T47D (cell line): ENCODE measurements at places on chromosomes 6 and 20.
A peak's percentile ranks its signal among the peaks of the same experiment; 100 is the strongest.

GRCh38 chr20:49508435-49509199 is 26.1 kb upstream of the KCNB1 start:
- peak; percentile 51 for DNase-seq

- peak; percentile 31 for DNase-seq
Observed at GRCh38 chr20:32582659-32583580, 2.2 kb downstream of the NOL4L start.

DNA sequence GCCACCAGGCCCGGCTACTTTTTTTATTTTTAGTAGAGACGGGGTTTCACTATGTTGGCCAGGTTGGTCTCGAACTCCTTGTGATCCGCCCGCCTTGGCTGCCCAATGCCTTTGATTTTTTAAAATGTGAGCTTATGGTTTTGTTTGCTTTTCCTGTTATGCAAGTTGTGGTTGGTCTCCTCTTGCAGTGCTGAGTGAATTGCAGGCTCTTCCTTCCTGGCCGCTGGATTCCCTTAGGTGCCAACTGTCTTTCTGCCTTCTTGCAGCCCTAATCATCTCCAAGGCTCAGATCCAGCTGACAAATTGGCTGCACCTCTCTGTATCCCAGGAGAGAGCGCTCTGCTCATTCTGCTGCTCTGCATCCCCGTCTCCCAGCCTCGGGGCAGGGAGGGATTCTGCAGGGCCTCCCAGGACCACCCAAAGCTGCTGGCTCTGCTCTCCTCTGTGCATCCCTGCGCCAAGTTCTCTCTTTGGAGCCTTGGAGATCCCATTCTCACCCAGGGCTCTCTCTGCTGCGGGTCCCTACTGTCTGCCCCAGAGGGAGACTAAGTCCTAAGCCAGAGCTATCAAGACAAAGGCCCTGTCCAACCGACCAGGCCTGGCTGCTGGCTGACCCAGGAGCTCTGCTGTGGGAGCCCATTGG is 14.1 kb upstream of the EMILIN3 start:
- DNase-seq: peak; percentile 40

- no peak for DNase-seq
Observed at GRCh38 chr20:2694519-2694918, 1.9 kb downstream of the EBF4 start.

GRCh38 chr6:126048635-126049034 is 62.3 kb downstream of the TRMT11 start:
- no peak for DNase-seq

- no peak for DNase-seq
Observed at GRCh38 chr20:41960166-41960565, 342.0 kb upstream of the CHD6 start.

GRCh38 chr6:35174501-35174900 is 33.4 kb upstream of the TCP11 start:
- no peak for DNase-seq

DNA sequence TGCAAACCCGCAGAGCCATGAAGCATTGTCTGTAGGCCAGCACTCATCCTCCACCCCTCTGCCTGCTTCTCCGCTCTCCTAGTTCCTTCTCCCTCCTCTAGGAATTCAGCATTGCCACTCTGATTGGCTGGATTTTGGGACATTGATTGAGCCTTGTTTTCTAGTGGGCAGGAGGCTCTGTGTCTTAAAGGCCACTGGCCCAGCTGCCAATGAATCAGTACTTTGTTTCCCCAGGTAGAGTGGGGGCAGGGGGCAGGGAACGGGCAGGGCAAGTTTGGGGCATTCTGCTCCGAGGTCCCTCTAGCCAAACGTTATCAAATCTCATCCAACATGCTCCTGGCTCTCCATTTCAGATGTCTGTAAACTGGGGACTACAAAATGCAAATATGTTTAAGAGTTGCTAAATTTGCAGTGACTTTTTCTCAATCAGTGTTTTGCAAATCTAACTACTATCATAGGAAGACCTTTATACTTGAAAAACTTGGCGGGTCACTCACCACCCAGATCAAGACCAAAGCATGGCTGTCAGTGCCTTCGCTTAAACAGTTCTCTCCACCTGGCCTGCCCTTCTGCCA is 10.4 kb upstream of the BPI start:
- DNase-seq: peak; percentile 56

GRCh38 chr6:54801669-54802068 is 44.9 kb upstream of the FAM83B start:
- DNase-seq: no peak

- DNase-seq: no peak
Observed at GRCh38 chr20:31602779-31603441, 2.2 kb upstream of the ID1 start.

DNA sequence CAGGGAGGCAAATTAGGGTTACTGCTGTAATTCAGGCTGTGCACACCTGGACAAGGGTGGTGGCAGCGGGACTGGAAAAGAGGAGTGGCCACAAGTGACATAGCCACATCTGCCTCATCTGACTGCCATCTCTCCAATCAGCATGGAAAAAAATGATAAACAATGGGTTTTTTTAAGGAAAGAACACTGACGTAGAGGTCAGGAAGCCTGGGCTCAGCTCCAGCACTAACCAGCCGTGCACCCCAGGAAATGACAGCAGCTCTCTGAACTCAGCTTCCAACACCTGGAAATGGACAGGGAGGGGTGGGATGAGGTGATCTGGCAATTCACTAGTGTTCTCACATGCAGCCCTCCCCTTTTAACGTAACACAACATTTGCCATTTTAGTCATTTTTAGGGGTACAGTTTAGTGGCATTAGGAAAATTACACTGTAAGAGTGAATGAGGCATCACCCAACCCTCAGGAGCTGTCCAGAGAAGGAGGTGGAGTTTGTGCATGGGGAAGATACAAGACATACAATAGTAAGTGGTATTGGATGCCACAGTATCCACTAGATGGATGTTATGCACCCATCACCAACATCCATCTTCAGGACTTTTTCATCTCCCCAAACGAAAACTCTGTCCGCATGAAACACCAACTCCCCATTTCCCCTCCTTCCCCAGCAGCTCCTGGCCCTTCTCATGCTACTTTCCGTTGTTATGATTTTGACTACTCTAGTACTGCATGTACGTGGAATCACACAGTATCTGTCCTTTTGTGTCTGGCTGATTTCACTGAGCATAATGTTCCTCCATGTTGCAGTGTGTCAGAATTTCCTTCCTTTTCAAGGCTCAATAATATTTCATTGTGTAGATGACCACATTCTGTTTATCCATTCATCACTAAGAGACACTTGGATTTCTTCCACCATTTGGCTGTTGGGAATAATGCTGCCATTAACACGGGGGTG is 215.5 kb upstream of the ECI2 start:
- no peak for DNase-seq
